ENCODE measurements at places on chromosomes 1 and 21.

- peaks cover 18% of the 10 kb centered on the region for H3K4me1 ChIP-seq
- H3K4me3 ChIP-seq: no peak overlapping the region
These were observed 138.9 kb downstream of the FOXD2 start for GRCh38 chr1:47576758-47577115.

- DNase-seq: no peak
- H3K4me1 ChIP-seq: no peaks in the 10 kb centered on the region
- H3K27ac ChIP-seq: no peak overlapping the region
- H3K4me3 ChIP-seq: no peak overlapping the region
- peaks cover 6% of the 10 kb centered on the region for H3K27me3 ChIP-seq
- peaks cover 3% of the 10 kb centered on the region for H3K36me3 ChIP-seq
These were observed 41.6 kb upstream of the LRRC3 start for GRCh38 chr21:44413566-44414290.

DNA sequence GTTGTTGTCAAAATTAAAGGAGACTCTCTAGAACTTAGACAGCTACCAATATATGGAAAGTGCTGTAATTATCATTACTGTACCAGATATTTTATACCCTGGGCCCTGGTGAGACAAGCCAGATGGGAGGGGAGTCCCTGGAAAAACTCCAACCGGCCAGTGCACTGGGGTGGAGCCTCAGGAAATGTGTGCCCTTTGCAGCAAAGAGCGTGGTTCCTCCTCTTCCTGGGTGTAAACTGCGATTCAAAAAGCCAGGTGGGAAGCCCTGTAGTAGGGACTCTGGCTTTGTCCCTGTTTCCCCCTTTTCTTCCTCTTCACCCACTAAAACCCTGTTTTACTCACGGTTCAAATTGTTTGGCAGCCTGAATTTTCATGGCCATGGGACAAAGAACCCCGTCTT is 812.3 kb downstream of the PLA2G4A start:
- H3K36me3 ChIP-seq: no peaks in the 10 kb centered on the region
- H3K4me3 ChIP-seq: no peak overlapping the region
- H3K27me3 ChIP-seq: no peaks in the 10 kb centered on the region
- no peaks in the 10 kb centered on the region for H3K4me1 ChIP-seq
- DNase-seq: no peak

DNA sequence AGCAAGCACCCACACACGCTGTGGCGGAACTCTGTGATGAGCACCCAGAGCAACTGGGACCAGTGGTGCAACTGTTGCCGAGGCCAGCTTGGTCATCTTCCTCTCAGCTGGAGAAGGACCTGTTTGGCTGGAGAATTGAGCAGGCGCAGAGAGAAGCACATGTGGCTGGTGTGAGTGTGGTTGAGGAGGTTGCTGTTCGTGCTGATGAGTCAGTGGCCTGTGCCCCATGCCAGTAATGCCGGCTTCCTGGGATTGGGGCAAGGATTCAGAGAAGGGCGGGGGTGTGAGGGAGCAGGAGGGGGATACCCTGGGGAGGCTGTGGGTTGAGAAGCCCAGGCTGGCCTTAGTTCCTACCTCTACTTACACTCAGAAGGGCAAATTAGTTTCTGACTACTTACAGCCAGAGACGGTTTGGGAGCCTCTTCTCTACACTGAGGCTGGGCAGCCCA is 57.5 kb upstream of the EPS8L3 start:
- no peaks in the 10 kb centered on the region for H3K36me3 ChIP-seq
- H3K4me1 ChIP-seq: peaks cover 7% of the 10 kb centered on the region
- peaks cover 11% of the 10 kb centered on the region for H3K27me3 ChIP-seq
- no peak overlapping the region for H3K27ac ChIP-seq
- DNase-seq: no peak

DNA sequence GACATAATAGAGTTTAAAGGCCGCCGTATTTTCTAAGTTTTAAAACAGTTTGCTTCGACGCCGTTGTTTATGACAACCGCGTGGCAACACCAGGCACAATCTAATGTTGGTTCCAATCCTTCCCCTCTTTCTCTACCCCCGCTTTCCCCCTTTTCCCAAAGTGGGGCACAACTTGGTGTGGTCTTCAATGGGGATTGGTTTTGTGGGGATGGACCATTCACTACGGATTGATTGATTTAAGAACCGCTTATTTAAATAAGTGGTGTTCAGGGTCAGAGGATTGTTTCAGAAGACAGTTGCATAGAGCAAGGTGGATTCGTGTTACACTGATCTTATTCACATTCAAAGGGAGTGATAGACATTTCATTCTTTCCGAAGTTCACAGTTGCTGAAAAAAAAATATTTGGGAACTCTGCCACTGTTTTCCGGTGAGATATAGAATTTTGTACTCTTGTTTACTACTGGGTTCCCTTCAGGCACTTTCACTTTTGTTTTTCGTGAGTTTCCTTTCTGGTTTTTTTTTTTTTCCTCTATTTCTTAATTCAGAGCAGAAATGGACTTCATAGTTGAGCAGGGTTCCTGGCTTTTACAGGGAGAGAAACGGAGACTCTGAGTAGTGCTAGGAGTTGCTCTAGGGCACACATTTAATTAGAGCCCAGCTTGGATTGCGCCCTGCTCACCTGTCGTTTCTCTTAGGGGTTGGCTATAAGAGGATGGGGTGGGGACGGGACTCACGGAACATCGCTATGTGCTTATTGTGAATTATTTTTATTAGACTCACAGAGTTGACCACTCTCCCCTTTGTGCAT is 79.6 kb upstream of the AK4 start:
- DNase-seq: no peak
- peaks cover 24% of the 10 kb centered on the region for H3K4me1 ChIP-seq
- H3K27ac ChIP-seq: peak overlapping the region; percentile 98
- H3K27me3 ChIP-seq: peaks cover 7% of the 10 kb centered on the region
- no peaks in the 10 kb centered on the region for H3K36me3 ChIP-seq

DNA sequence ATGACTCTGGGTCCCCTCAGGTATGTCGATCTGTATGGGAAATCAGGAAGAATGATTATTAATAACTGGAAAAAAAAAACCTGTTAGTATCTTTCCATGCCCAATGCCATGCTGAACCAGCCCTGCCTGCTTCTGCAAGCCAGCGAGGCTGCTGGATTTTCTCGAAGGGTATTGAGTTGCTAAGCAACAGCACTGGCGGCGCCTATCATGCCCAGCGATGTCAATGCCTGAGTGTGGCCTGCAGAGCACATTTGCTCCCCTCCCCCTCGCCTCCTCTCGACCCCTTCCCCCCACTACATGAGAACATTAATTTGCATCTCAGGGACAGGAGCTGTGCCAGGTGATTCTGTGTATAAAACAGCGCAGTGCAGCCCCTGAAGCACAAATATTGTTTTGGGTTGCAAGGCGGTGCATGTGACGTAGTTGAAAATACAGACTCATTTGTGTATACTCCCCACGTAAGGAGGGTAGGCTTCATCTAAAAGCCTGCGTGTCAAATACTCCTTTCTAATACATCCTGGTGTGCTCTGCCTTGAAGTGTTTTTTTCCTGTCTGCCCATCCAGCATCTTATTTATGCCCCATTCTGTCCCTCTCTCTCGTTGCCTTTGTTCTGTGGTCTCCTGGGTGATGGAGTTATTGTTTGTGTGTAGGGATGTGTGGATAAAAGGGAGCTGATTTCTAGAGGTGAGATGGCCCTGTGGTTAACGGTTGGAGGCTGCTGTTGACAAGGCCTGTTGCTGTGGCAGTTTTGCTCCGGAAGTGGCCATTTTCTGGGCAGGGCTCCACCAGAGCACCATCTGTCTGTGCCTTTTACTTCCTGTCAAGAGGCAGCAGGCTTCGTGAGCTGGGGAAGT is 32.7 kb upstream of the ATP5PO start:
- peaks cover 3% of the 10 kb centered on the region for H3K36me3 ChIP-seq
- H3K4me3 ChIP-seq: no peak overlapping the region
- peak; percentile 56 for DNase-seq
- H3K4me1 ChIP-seq: peaks cover 13% of the 10 kb centered on the region
- peak overlapping the region; percentile 84 for H3K27ac ChIP-seq

GRCh38 chr1:39576016-39576657 is 453 bp downstream of the PABPC4 start:
- peak; percentile 24 for DNase-seq
- H3K4me1 ChIP-seq: peaks cover 23% of the 10 kb centered on the region
- H3K4me3 ChIP-seq: peak overlapping the region; percentile 96
- H3K27me3 ChIP-seq: no peaks in the 10 kb centered on the region
- peak overlapping the region; percentile 67 for H3K27ac ChIP-seq
- H3K36me3 ChIP-seq: peaks cover 20% of the 10 kb centered on the region

- no peak for DNase-seq
- no peaks in the 10 kb centered on the region for H3K36me3 ChIP-seq
- no peak overlapping the region for H3K4me3 ChIP-seq
- H3K4me1 ChIP-seq: no peaks in the 10 kb centered on the region
- no peak overlapping the region for H3K27ac ChIP-seq
- peaks cover 2% of the 10 kb centered on the region for H3K27me3 ChIP-seq
These were observed 75.9 kb upstream of the VCAM1 start for GRCh38 chr1:100643471-100644196.

- no peak for DNase-seq
- no peak overlapping the region for H3K27ac ChIP-seq
- peaks cover 35% of the 10 kb centered on the region for H3K4me1 ChIP-seq
- no peaks in the 10 kb centered on the region for H3K36me3 ChIP-seq
These were observed 20.2 kb upstream of the GPR137B start for GRCh38 chr1:236122176-236122575.

DNA sequence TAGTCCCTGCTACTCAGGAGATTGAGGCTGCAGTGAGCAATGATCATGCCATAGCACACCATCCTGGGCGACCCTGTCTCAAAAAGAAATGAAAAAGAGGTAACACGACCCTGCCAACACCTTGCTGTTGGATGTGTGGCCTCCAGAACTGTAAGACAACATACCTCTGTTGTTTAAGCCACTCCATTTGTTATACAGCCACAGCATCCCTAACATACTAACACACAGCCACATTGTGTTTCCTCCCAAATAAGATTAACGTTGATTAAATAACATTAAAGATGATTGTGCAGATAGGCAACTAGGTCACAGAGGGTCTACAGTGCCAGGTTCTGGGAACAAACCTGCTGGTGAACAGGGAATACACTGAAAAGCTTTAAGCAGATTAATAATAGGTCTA is 170.4 kb downstream of the RERE start:
- no peak overlapping the region for H3K4me3 ChIP-seq
- no peak overlapping the region for H3K27ac ChIP-seq
- no peaks in the 10 kb centered on the region for H3K36me3 ChIP-seq
- DNase-seq: no peak
- peaks cover 13% of the 10 kb centered on the region for H3K4me1 ChIP-seq
- no peaks in the 10 kb centered on the region for H3K27me3 ChIP-seq

DNA sequence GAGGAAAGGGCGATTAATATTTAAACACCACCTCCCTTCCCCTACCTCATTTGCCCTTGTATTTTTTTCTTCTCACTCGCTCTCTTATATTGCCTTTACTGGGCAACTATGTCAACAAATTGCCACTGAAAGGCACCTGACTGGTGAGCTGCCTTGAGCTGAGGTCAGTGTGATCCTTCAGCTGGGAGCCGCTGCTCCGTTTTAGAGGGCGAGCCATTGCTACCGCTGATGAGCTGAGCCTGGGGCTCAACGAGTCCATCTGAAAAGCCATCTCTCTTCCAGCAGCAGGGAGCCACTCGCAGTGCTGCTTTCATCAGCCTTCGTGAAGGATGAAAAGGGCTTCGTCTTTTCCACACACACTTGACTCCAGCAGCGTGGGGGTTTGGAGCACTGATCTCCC is 108.0 kb upstream of the KIF26B start:
- no peaks in the 10 kb centered on the region for H3K36me3 ChIP-seq
- no peak for DNase-seq
- H3K27me3 ChIP-seq: no peaks in the 10 kb centered on the region
- peaks cover 8% of the 10 kb centered on the region for H3K4me1 ChIP-seq
- no peak overlapping the region for H3K27ac ChIP-seq

DNA sequence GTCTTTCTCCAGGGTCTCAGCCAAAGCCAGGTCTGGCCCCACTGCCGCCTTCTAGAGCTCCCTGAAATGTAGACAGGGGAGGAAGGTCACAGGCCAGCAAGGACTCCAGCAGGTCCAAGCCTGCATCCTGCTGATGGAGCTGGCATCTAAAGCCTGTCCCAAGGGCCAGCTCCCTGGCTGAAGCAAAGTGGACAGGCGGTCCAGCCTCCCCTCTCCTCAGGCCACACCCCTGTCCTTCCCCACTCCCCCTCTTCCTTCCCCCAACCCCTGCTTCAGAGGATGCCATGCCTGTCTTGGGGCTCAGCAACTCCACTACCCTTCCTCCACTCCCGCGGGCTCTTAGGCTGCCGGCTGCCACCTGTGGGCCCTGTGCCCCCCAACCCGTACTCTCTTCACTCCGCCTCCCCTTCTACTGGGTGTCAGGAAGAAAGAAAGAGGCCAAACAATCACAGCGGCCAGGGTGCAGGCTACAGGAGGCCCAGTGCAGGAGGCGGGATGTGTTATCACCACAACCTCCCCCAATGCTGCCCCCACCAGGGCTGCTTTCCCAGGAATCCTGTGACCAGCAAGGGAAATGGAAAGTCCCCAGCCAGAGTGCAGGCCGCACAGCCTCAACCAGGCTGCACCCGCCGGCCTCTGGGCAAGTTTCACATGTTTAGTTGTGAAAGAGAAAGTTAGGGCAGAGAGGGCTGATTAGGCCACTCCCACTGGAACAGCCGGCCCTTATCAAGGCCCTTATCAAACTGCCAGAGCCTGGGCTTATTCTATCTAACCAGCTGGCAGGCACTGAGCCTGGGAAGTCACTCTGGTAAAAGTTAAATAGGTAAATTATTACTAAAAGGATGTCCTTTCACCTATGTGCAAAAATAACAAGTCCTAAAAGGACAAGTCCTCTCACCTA is 34.1 kb downstream of the ACOT7 start:
- peaks cover 4% of the 10 kb centered on the region for H3K4me1 ChIP-seq
- peaks cover 3% of the 10 kb centered on the region for H3K27me3 ChIP-seq
- no peaks in the 10 kb centered on the region for H3K36me3 ChIP-seq
- peak; percentile 31 for DNase-seq
- H3K4me3 ChIP-seq: no peak overlapping the region
- peak overlapping the region; percentile 48 for H3K27ac ChIP-seq

DNA sequence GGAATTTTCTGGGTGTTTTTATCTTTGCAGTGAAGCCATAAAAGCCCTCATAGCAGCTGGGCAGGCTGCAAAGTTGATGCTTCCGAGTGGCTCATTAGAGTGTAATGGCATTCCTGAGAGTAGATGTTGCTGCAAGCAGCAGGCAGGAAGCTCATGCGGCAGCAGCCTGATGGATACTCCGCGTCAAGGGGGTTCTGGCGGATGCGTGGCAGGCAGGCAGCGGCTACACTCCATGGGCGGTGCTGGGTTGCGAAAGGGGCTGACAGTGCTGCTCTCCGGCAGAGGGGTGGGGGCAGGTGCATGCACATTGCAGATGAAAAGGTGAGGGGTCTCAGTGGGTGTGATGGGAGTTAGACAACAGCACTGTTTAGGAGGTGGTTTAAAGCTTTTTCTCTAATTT is 93.2 kb upstream of the AJAP1 start:
- no peaks in the 10 kb centered on the region for H3K4me1 ChIP-seq
- H3K36me3 ChIP-seq: peaks cover 4% of the 10 kb centered on the region
- H3K4me3 ChIP-seq: no peak overlapping the region
- no peak for DNase-seq
- no peak overlapping the region for H3K27ac ChIP-seq

GRCh38 chr1:85352055-85352454 is 75.6 kb upstream of the BCL10 start:
- no peaks in the 10 kb centered on the region for H3K27me3 ChIP-seq
- peaks cover 12% of the 10 kb centered on the region for H3K4me1 ChIP-seq
- DNase-seq: no peak
